Aortic smooth muscle cell (primary cell): ENCODE measurements at places on chromosomes 1 and 21. TPM values are rescaled to one million over a fixed set of nuclear protein-coding genes. Genes with fewer than 3 reads are reported as not detected.

The APCS gene
- total RNA-seq: not detected in 2 replicates

The SKI gene
- 27.0 and 29.8 TPM in 2 replicates for total RNA-seq

The MAGOH gene
- total RNA-seq: 32.5 and 33.0 TPM in 2 replicates

The TMPRSS15 gene
- under 0.01 and 0.06 TPM in 2 replicates for total RNA-seq

The OR2T5 gene
- total RNA-seq: not detected in 2 replicates

The TEX38 gene
- not detected in 2 replicates for total RNA-seq

The CFAP57 gene
- total RNA-seq: 0.26 and 0.56 TPM in 2 replicates

The THEM4 gene
- total RNA-seq: 8.5 and 10.7 TPM in 2 replicates

The BCAR3 gene
- 18.2 and 26.5 TPM in 2 replicates for total RNA-seq

The GRHL3 gene
- 0.19 TPM in 1 of 2 replicates, not detected in the other for total RNA-seq

The DCST1 gene
- not detected in 2 replicates for total RNA-seq

The OR2T35 gene
- total RNA-seq: not detected in 2 replicates

The ADGRL2 gene
- 93.4 and 95.4 TPM in 2 replicates for total RNA-seq

The TMEM240 gene
- 2.0 and 2.8 TPM in 2 replicates for total RNA-seq

The SAMD11 gene
- total RNA-seq: 0.62 and 1.1 TPM in 2 replicates

The CADM3 gene
- total RNA-seq: 0.13 TPM in 1 of 2 replicates, not detected in the other

The TAS1R1 gene
- 0.40 and 0.44 TPM in 2 replicates for total RNA-seq

The RASSF5 gene
- total RNA-seq: 0.40 and 1.3 TPM in 2 replicates

The PBX1 gene
- 53.0 and 60.5 TPM in 2 replicates for total RNA-seq

The MEX3A gene
- 0.40 and 0.50 TPM in 2 replicates for total RNA-seq

The ADAMTS5 gene
- 2.6 and 7.1 TPM in 2 replicates for total RNA-seq

The HES4 gene
- total RNA-seq: 0.62 and 3.7 TPM in 2 replicates

The TMEM61 gene
- total RNA-seq: not detected in 2 replicates

The ROR1 gene
- total RNA-seq: 7.8 and 11.5 TPM in 2 replicates

The CHTOP gene
- total RNA-seq: 27.0 and 30.2 TPM in 2 replicates

The KRTAP19-1 gene
- not detected in 2 replicates for total RNA-seq

The BRDT gene
- not detected in 2 replicates for total RNA-seq

The TSSK3 gene
- total RNA-seq: 0.40 and 1.7 TPM in 2 replicates

The SPATA21 gene
- not detected in 2 replicates for total RNA-seq

The CTTNBP2NL gene
- total RNA-seq: 14.4 and 20.7 TPM in 2 replicates
